ENCODE measurements at places on chromosomes 4 and X.
A peak's percentile ranks its signal among the peaks of the same experiment; 100 is the strongest.

GRCh38 chrX:154791467-154791866 is 13.8 kb downstream of the MPP1 start:
- no peak for DNase-seq

GRCh38 chr4:25767877-25768725 is 94.7 kb downstream of the SEL1L3 start:
- peak; percentile 45 for DNase-seq

DNA sequence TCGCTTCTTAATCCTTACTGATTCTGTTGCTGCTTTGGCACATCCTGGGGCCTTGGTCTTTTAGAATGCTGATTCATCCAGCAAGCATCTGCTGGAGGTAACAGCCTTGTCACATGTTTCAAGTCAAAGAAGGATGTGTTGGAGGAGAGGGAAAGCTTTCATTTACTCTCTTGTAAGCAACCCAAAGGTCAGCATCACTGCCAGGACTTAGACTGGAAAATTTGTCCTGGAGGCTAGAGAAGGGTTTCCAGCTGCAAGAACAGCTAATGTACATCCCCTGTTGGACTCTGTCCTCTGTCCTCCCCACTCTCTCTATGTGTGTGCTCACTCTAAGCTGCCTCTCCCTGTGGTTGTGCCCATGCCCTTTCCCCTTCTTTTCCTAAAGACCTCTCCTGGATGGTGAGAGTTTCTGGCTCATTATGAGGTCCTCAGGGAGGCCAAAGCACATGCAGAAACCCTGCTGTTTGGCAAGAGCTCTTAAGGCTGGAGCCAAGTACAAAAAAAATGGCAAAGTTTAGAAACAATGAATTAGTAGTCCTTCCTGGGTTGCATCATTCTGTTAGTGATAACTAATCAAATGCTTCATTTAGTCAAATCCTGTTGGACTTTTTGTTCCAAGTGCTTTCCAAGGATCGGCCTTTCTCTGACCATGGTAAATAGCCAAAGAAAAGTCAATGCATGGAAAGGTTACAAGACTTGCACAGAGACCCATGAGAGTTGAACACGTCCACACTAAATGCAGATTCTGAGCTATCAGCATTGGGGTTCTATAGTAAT is 13.4 kb upstream of the SRPX start:
- peak; percentile 91 for DNase-seq

DNA sequence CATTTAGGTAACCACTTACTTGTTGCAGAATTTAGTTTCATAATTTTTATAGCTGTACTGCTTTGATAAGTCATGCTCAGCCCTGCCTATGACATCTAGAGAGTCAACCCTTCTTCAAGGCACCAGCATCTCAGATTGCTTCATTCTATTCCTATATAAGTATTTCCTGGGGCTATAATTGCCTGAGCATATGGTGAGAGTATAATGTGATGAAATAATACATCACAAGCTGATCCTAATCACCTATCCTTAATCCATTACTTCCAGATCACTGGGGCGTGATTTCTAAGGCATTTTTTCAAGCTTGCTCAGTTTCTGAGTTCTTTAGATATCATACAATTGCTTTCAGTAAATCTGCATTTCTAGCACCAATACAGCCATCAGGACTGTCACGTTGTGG is 200.0 kb upstream of the NPY2R start:
- no peak for DNase-seq

DNA sequence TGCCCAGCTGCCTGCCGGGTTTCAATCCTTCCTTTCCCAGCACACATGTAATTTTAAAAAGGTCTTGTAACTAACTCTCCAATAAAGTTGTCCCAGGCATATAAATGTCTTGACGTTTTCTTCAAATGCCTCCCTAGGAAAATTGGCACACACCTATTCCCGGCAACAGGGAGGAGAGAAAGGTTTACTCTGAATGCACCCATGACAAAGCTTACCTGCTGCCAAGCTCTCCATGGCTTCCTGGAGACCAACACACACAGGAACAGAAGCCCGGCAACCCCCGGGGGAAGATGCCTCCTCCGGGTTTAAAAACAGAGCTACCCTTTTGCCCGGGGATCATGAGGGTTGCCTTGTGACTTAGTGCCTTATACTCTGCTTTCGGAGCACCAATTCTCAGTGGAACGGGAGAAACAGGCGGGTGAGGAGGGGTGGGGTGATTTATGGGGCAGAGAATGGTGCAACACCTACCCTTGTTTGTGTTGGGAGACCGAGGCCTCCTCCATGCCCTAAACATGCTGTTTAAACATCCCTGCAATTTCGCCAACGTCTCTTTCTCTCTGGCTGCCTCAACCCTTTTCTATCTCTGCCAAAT is 4.8 kb upstream of the GYG2 start:
- no peak for DNase-seq

DNA sequence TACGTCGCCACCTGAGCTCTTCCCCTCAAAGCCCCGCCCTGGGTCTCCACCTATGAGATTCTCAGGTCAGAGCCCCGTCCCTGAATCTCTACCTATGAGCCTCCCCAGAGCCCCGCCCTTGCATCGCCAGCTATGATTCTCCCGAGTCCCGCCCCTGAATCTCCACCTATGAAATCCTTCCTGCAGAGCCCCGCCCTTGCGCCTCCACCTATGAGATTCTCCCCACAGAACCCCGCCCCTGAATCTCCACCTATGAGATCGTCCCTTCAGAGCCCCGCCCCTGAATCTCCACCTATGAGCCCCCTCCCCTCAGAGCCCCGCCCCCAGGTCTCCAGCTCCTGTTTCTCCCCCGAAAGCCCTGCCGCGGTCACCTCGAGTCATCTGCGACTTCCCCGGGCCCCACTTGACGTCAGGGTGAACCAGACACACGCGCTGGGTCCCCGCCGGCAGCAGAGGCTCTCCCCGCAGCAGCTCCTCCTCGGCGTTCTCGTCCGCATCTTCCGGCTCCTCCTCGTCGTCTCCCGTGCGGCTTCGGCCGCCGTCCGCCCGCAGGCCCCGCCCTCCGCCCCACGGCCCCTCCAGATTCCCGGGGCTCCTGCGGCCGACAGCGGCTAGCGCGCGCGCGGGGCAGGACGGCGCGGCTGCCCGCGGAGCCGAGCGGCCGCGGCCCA is 393 bp downstream of the GTPBP6 start:
- peak; percentile 96 for DNase-seq

GRCh38 chr4:76984127-76984526 is 34.6 kb downstream of the SEPTIN11 start:
- no peak for DNase-seq

DNA sequence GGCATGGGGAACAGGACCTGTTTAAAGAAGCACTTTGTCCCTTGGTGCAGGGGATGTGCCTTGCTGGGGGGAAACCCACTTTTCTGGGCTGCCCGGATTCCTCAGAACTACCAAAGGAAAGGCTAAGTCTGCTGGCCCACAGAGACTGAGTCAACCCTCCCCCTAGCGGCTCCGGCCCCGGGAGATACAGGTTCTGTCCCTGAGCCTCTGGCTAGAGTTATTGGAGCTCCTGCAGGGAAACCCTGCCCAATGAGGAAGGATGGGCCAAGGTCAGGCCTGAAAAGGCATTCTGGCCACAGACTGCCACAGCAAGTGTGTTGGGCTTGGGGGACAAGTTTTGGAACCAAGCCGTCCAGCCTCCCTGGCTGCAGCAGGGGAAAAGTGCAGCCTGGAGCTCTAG is 490.9 kb upstream of the ACTRT1 start:
- DNase-seq = no peak

GRCh38 chrX:1468250-1468772 is 15.6 kb upstream of the ASMTL start:
- DNase-seq = no peak

GRCh38 chrX:154486052-154486395 is 391 bp downstream of the UBL4A start:
- no peak for DNase-seq

DNA sequence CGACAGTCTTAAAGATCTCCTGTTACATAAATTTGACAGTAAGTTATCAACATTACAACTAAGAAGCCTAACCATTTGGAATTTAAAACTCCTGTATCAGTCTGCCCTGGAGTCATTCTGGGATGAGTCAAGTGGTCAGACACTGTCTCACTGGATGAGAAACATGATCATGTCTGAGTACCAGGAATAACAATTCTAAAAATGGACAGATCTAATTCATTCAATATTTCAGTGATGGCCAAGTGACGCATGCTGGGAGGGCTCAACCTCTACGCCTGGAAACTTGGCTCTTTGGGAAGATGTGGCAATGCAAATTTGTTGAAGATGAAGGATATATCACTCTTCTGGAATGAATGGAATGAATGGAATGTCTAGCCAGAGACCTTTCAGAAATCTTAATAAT is 1427.2 kb downstream of the STIM2 start:
- peak; percentile 95 for DNase-seq

- no peak for DNase-seq
These were observed 710 bp downstream of the PRKG2 start for GRCh38 chr4:81214144-81214880.

DNA sequence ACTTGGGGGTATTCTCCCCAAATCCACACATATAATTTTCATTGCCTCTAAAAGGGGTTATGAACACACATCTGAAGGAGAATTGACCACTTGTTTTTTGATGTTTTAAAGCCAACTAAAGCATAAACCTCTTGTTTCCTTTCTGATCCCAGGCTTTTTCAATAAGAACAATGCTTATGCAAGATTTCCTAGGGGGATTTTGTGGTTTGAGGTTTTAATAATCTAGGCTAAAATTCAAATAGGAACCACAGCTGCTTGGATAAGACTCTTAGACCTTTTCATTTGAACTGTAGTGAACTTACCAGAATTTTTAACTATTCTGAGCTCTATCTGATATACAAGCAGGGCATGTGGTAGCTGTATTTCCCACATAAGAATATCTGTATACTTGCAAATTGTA is 651.1 kb downstream of the ANKRD50 start:
- DNase-seq = peak; percentile 71

DNA sequence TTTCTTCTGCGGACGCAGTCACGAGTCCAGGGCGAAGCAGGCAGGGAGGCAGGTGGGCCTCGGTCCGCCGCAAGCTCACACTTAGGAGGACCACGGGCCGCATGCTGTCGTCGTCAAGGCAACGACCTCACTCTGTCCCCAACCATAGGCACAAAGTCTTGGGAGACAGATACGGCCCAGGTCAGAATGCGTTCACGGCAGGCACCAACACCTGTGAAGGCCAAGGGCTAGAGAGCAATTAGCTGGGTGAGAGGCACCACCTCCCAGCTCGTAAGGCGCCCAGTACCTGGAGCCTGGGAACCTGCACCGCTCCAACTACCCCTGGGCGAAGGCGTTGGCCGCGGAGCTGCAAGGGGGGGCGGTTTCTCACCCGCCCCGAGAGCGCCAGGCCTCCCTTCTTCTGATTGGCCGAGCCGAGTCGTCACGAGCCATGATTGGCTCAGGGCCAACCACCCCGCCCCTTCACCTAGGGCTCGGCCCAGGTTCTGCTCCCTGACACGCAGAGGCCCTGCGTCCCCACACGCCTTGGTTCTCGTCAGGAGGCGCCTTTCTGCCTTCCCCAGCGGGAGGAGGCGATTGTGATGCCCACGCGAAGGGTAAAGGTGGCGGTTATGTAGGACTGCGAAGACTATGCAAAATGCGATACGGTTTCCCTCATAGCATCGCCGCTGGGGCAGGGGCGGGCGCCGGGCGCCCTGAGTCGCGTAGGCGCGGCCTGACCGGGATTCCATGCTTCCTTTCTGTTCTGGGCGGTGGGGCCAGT is at the start of gene CDKL2:
CDKL2 (minus strand) TSS at position 355 of the 763 bp plus-strand sequence. CDS start 4,540 bp downstream, outside the sequence.
- DNase-seq = no peak

DNA sequence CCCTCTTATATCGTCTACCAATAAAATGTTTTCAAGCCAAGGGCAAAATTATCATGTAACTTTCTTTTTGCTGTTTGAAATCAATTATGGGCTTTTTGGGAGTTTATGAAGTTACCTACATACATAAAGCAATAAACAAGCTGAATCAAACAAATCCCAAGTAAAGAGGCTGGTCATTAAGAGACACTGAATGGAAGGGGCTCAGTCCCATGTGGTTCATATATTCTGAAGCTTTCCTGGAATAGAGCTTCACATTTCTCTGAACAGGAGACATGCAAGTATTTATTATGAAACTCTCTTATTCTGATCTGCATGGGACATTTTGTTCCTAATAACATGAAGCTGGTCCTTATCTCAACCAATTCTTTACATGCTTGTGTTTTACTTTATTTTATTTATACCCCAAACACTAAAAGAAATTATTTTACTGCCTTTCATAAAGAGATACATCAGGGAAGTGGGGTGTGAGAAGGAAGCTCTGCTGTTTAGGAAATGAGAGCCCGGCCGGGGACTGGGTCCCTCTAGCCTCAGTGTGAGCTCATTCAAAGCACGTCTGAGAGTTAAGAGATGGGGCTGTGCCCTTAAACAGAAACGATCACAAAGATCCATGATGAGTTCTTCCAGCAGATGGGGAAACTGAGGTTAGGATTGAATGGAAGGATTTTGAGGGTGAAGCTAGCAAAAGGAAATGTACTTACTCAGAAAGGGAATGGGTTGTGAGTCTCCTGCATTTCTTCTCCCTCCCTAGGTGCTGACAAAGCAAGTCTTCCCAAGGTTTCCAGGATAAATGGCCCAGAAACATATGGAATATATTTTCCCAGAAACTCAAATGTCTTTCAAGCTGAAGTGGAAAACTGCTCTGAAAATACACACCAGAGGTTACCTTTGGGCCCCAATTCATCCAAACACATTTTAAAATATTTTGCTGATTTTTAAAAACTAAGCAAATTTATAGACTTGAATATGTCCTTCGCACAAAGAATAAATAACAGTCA is 93.1 kb upstream of the LNX1 start:
- no peak for DNase-seq

DNA sequence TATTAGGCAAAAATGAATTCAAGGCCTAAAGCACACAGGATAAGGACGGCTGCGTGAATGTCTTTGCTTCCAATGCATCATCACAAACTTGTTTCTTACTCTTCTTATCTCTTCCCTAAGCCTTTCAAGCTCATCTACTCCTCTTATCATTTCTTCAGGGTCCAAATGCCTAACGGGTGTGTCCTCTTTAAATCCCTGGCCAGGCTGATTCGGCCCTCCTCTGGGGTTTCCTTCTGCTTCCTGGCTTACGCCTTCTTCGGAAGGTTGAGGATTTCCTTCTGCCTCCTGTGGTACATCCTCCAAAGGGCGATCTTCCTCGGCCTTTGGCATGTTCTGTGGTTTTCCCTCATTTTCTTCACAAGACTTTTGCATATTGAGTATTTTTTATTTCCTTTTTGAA is 1.3 kb downstream of the TCEAL8 start:
- no peak for DNase-seq

- no peak for DNase-seq
These were observed 119.8 kb downstream of the SPOCK3 start for GRCh38 chr4:167114416-167114971.

GRCh38 chrX:4690521-4690920 is 977.1 kb upstream of the PRKX start:
- DNase-seq = no peak

DNA sequence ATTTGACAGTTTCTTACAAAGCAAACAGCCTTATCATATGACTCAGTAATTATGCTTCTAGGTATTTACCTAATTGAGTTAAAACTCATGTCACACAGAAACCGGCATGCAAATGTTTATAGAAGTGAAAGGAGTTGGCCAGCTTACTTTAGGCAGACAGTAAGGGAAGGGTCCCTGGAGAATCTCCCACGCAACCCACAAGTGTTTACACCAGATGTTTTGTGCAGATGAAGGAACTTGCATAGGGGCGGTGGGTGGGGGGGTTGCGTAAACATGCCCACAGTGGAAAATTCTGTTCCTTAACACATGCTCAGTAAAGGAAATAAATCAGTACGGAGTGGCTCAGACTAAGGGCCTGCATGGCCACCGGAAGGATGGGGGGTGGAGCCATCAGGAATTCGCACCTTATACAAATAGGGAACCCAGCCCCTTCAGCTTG is 330.5 kb upstream of the AADAT start:
- peak; percentile 75 for DNase-seq

GRCh38 chr4:151535366-151535765 is 126.4 kb downstream of the FHIP1A start:
- no peak for DNase-seq
